ENCODE measurements at places on chromosomes 5 and 9. TPM values are rescaled to one million over a fixed set of nuclear protein-coding genes. Genes with fewer than 3 reads are reported as not detected.
A peak's percentile ranks its signal among the peaks of the same experiment; 100 is the strongest.

GRCh38 chr9:130896233-130897014 lies at the start of gene QRFP:
Gene QRFP, minus strand, starts transcription at chr9:130896812. Its CDS starts 2,974 bp downstream, at chr9:130893838.
- no peak for DNase-seq

GRCh38 chr9:73906671-73907070 lies 590.5 kb upstream of the RORB start:
- DNase-seq = no peak

- DNase-seq = peak; percentile 55
These were observed 36.1 kb upstream of the SLC2A8 start for GRCh38 chr9:127360829-127361228.

DNA sequence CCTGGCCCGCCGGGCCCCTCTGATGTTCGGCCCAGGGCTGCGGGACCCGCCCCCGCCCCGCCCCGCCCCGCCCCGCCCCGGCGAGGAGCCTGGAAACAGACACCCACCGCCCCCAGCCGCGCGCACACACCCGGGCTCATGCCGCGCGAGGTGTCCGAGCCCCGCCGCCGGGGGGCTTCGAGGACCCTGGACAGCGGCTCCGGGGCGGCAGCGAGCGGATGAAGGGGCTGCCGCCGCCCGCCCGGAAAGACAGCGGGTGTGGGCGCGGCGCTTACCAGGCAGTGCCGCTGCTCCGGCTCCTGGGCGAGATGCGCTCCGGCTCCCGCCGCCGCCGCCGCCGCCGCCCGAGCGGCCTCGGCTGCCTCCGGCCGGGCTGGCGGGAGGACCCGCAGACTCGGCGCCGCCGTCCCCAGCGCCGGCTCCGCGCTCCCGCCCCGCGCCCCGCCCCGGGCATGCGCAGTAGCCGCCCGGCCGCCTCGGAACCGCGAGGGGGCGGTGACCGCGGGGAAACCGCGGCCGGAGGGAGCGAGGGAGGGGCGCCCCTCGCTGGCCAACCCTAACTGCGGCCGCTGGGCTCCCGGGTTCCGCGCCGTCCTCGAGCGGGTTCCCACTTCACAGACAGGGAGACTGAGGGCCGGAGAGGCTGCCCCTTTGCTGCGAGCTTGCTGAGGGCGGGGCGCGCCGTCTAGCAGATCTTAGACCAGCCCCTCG lies at the start of gene GPRIN1:
TSS of gene GPRIN1 (minus strand) at position 433 of the 711 bp plus-strand sequence. CDS start 10,322 bp downstream, outside the sequence.
- peak; percentile 60 for DNase-seq

DNA sequence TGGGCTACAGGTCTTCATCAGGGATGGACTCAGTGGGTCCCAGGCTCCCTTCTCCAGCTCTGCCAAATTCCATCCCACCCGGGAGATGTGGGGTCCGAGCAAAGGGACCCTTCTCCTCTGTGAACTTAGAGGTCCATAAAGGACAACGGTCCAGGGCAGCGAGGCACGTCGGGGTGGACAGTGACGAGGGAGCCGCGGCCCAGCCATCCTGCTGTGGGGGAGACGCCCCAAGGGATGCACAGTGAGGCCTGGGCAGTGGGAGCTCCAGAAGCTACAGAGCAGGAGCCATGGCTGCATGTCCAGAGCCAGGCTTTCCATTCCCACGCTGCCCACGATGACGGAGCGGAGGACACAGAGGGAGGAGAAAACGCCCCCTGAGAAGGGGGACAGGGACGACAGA lies 107.5 kb upstream of the PPP1R26 start:
- DNase-seq = no peak

GRCh38 chr5:11346336-11346735 lies 557.9 kb downstream of the CTNND2 start:
- no peak for DNase-seq

- DNase-seq = no peak
These were observed 18.5 kb downstream of the GBGT1 start for GRCh38 chr9:133144904-133145851.

UNC13B gene
- 43.7 TPM for total RNA-seq

PAPPA gene
- 0.80 TPM for total RNA-seq

GFI1B gene
- 0.07 TPM for total RNA-seq

FAM78A gene
- 39.6 TPM for total RNA-seq

CCDC192 gene
- not detected for total RNA-seq

PHYHD1 gene
- total RNA-seq = 25.3 TPM

PLAC8L1 gene
- not detected for total RNA-seq
